PC-9 (cell line): ENCODE measurements at places on chromosomes 12 and 14. TPM values are rescaled to one million over a fixed set of nuclear protein-coding genes. Genes with fewer than 3 reads are reported as not detected.

The SPIC gene
- not detected in 2 replicates for total RNA-seq

DNA sequence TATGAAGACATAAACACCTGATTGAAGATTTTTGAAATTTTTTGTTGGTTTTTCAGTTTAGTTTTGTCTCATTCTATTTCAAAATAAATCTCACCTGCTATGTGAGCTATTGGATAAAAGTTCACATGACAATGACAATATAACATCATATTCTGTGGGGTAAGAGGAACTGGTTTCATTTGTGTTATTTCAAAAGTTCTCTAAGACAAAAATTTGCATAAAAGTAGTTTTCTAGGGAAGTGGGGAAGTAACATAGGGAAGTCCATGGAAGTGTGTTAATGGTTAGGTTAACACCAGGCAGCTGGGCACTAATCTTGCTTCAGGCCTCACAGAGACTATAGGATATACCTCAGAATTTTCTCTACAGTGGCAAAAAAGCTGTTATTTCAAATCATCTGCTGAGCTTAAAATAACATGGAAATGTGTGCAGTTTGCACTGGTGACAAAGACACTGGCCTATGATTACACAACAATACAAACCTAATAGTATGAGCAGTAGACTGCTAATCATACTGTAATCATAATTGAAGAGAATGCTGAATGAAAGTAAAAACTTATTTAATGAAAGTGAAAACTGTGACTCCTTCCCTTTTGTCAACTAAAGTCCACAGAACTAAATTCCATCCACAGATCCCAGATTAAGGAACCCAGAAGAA is 710.6 kb upstream of the TMEM132C start:
- no peaks in the 10 kb centered on the region for H3K27me3 ChIP-seq
- DNase-seq: no peak
- no peaks in the 10 kb centered on the region for H3K36me3 ChIP-seq
- H3K4me3 ChIP-seq: no peak overlapping the region
- no peaks in the 10 kb centered on the region for H3K4me1 ChIP-seq

The SLC22A17 gene
- total RNA-seq: not detected in 2 replicates

- no peaks in the 10 kb centered on the region for H3K27me3 ChIP-seq
- no peak overlapping the region for H3K4me3 ChIP-seq
- no peak overlapping the region for H3K27ac ChIP-seq
- no peaks in the 10 kb centered on the region for H3K36me3 ChIP-seq
Observed at GRCh38 chr14:48792376-48793024, 793.7 kb downstream of the RPS29 start.

DNA sequence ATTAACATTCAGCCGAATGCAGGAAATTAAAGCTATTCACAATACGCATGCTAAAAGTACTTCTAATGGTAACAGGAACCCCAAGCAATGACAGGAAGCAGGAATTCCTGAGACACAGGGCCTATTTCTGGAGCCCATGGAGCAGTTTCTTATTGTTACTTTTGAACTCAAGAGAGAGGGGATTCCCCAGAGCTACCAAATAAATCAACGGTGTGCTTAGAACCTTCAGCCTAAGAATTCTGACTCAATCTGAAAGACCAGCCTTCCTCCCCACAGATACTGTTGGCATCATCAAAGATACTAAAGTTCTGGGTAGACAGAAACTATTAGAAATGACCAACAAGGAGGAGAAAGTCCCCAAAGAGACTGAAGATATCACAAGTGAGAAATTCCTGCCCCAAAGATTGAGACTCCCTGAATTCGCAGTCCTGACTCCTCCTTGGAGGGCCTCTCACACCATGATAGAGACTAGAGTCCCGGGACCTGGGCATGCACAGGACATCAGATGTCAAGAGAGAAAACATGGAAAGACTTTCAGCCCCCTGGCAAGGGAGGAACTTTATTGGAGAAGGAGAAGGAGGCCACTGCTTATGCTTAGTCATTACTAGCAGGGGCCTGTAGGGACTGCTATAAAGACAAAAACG is 32.7 kb downstream of the RTRAF start:
- no peak overlapping the region for H3K4me3 ChIP-seq
- DNase-seq: no peak
- H3K4me1 ChIP-seq: no peaks in the 10 kb centered on the region

GRCh38 chr14:86961106-86961716 is 1031.8 kb downstream of the GALC start:
- H3K4me3 ChIP-seq: no peak overlapping the region
- no peaks in the 10 kb centered on the region for H3K27me3 ChIP-seq
- no peaks in the 10 kb centered on the region for H3K36me3 ChIP-seq
- H3K4me1 ChIP-seq: no peaks in the 10 kb centered on the region
- DNase-seq: no peak

The FAM181A gene
- not detected in 2 replicates for total RNA-seq

The OAS1 gene
- 13.4 and 18.8 TPM in 2 replicates for total RNA-seq

DNA sequence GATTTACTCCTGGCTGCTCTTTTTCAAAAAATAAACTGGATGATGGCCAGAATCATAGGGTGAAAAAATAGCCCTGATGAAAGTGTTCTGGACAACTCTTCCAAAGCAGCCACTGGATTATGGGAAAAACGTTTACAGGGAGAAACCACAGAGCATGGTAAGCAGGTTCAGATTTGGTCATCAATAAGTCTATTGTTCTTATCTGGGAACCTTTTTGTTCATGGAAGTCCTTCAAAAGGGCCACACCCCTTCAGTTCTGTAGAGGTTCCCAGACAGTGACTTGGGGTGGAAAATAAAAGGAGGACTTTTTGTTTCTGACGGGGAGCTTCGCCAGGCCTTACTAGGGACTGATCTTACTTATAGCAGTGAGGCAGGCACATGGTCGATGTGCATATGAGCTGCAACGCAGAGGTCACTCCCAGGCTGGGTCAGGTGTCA is 117.4 kb upstream of the SLC38A2 start:
- H3K27me3 ChIP-seq: no peaks in the 10 kb centered on the region
- no peaks in the 10 kb centered on the region for H3K36me3 ChIP-seq
- H3K27ac ChIP-seq: no peak overlapping the region

The TAS2R9 gene
- total RNA-seq: not detected in 2 replicates

- H3K27ac ChIP-seq: 0 out of 2 replicates have a peak overlapping the region, but pooled peaks have one; percentile 16
- DNase-seq: no peak
- peak overlapping the region; percentile 65; the same call in 1 of the 2 replicates for H3K4me3 ChIP-seq
- H3K4me1 ChIP-seq: peaks cover 39% of the 10 kb centered on the region
- no peaks in the 10 kb centered on the region for H3K27me3 ChIP-seq
- H3K36me3 ChIP-seq: 0 out of 2 replicates have a peak, but pooled peaks cover 5% of the 10 kb centered on the region
Observed at GRCh38 chr14:55578511-55578910, 1.5 kb upstream of the KTN1 start.

The MOK gene
- total RNA-seq: 72.1 and 74.3 TPM in 2 replicates

GRCh38 chr14:100138082-100138787 is 21.2 kb downstream of the DEGS2 start:
- H3K36me3 ChIP-seq: no peaks in the 10 kb centered on the region
- DNase-seq: no peak
- H3K27ac ChIP-seq: no peak overlapping the region
- H3K27me3 ChIP-seq: no peaks in the 10 kb centered on the region
- H3K4me3 ChIP-seq: no peak overlapping the region
- H3K4me1 ChIP-seq: peaks cover 17% of the 10 kb centered on the region

DNA sequence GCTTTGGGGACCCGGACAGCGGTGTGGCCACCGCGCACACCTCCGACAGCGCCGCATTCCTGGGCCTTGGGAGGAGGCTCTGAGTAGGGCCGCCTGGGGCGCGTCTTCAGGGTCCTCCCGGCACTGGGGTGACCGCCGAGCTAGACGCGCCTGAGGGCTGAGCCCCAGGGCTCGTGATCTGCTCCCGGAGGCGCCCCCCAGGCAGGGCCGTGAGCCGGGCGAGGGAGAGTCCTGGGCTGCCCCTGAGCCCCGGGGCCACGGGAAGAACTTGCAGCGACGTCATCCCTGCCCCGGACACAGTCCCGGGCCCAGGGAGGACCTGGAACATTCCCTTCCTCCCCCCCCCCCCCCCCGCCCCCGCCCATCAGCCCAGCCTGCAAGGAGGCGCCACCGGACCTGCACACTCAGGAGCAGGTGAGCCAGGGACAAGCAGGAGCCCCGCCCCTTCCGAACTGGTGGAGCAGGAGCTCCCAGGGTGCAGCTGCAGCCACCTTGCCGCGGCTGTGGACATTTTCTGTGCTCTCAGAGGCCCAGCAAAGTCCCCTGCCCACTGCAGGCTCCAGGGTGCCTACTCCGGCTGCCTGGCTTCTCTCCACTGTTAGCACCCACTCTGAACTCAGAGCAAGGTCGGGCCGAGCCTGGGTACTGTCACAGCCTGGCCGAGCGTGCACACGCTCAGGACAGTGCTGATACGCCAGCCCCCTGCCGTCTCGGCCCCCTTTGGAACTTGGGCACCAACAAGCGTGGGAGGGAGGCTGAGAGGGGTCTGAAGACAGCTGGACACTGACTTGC is 50.7 kb downstream of the A2M start:
- peak overlapping the region; percentile 56 for H3K27ac ChIP-seq
- peak overlapping the region; percentile 82 for H3K4me3 ChIP-seq
- H3K4me1 ChIP-seq: peaks cover 6% of the 10 kb centered on the region
- H3K27me3 ChIP-seq: no peaks in the 10 kb centered on the region; the same call in 1 of the 2 replicates
- peak; percentile 90 for DNase-seq

The INHBE gene
- 0.73 and 0.90 TPM in 2 replicates for total RNA-seq

DNA sequence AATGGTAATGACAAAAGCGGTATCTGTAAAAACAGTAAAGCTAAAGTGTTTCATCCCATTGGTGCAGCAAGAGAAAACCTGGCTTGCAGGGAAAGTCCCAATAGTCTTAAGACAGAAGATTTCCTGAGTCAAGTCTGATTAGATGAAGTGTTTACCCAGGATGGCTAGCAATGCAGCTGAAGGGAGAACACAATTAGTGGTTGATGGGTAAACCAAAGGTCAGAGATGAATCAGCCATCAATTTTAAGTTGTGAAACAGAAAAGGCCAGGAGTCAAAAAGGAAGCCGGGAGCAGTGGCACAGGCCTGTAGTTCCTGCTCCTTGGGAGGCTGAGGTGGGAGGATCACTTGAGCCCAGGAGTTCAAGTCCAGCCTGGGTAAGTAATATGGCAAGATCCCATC is 52.6 kb downstream of the SEC23A start:
- H3K36me3 ChIP-seq: 0 out of 2 replicates have a peak, but pooled peaks cover 8% of the 10 kb centered on the region
- no peak for DNase-seq
- no peaks in the 10 kb centered on the region for H3K27me3 ChIP-seq
- no peaks in the 10 kb centered on the region for H3K4me1 ChIP-seq

The SLC7A8 gene
- 2.0 and 3.6 TPM in 2 replicates for total RNA-seq

DNA sequence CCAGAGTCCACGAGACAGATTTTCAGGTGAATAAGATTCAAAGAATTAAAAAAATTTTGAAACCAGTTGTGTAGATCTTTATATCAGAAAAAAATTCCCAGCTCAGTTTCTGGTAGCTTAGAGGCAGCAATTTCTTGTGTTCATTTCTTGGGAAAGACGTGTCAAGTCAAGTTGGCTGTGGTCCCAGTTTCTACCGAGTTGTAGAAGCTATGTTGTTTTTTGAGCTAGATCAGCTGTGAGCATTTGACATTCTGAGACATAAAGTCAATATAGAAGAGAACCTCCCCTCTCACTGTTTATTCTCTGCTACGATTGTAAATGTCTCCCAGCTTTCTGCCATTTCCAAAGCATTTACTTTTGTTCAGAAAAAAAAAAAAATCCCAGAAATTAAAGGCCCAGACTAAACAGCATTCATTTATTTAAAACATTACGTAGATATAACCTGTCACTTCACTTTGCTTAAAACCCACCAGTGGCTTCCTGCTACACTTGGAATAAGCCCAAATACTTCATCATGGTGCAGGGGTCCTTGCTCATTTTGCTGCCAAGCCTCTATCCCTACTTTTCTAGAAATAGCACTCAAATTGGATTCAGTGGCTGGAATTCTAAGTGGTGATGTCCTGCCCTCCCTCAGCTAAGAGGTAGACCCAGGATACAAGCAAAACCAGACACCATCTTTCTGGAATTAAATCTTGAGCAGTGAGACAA is 20.6 kb upstream of the PYGL start:
- peaks cover 32% of the 10 kb centered on the region for H3K4me1 ChIP-seq
- no peaks in the 10 kb centered on the region for H3K27me3 ChIP-seq
- H3K4me3 ChIP-seq: no peak overlapping the region
- H3K36me3 ChIP-seq: no peaks in the 10 kb centered on the region

The CISTR gene
- total RNA-seq: not detected in 2 replicates

GRCh38 chr12:104828015-104828414 is 130.1 kb downstream of the SLC41A2 start:
- no peaks in the 10 kb centered on the region for H3K4me1 ChIP-seq
- H3K27me3 ChIP-seq: no peaks in the 10 kb centered on the region
- no peak for DNase-seq
- H3K36me3 ChIP-seq: no peaks in the 10 kb centered on the region

The PIANP gene
- total RNA-seq: not detected in 2 replicates

DNA sequence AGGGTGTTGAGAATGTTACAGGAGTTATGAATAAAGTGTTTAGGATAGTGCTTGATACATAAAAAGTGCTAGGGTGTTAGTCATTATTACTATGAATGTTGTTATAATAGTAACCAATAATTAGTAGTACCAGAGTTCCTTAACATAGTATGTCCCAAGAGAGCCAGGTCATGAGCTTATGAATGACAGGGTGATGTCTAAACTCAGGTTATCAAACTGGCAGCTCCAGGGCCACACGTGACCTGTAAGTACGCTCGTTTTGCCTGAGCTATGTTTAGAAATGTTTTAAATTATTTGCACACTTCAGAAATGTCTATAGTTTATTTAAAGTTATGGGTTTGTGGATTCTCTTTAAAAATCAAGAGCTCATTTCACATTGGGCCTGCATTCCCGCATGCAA is 14.1 kb upstream of the GRIP1 start:
- no peak overlapping the region for H3K27ac ChIP-seq
- H3K27me3 ChIP-seq: no peaks in the 10 kb centered on the region
- no peak for DNase-seq
- no peaks in the 10 kb centered on the region for H3K36me3 ChIP-seq
- H3K4me3 ChIP-seq: no peak overlapping the region

DNA sequence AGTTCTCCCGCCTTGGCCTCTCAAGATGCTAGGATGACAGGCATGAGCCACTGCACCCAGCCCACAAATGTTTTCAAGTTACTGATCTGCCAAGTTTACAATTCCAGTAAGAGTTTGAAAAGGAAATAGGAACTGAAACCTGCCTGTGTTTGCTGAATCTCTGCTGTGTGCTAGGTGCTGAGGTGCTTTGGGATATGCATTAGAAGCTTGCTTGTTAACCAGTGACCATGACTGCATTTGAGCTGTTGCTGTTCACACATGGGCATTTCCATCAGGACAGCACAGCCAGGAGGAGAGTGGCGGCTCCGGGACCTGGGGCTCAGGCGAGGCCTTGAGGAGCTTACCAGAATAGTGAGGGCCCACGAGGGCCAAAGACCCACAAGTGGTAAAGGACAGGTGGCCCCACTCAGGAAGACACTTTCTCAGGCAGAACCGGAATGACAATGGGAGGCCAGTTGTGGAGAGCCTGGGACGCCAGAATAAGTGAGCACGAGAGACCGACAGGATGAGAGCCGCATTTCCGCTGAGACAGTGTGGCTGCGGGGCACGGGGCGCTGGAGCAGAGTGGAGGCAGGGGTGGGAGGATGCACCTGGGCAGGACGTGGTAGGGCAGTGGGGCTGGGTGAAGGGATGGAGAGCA is 54.5 kb upstream of the MMP17 start:
- H3K4me1 ChIP-seq: no peaks in the 10 kb centered on the region
- no peaks in the 10 kb centered on the region for H3K27me3 ChIP-seq
- no peak overlapping the region for H3K27ac ChIP-seq
- no peak for DNase-seq

- peaks cover 66% of the 10 kb centered on the region for H3K4me1 ChIP-seq
- H3K4me3 ChIP-seq: no peak overlapping the region
Observed at GRCh38 chr12:46470975-46471374, 98.4 kb upstream of the SLC38A2 start.

The CTSG gene
- total RNA-seq: not detected in 2 replicates

The KRT83 gene
- 0.43 TPM in 1 of 2 replicates, not detected in the other for total RNA-seq
